HFFc6 (cell line): ENCODE measurements at places on chromosomes 13 and 19.

DNA sequence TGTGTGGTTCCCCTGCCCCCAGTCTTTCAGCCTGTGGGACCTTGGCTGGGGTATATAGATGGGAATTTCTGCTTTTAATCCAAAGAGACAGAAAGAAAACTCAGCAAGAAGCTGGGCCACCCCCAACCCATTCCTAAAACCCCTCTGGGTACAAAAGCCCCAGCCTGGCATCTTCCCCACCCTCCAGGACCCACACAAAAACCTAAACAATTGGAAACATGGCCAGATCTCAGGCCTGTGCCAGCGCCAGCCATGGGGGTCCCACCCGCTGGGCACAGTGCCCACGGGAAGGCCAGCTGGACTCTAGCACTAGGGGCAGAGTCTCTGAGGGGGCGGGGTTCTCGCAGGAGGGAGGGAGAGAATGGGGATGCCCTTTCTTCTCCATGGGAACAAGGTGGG, 8.6 kb downstream of the LYL1 start:
- DNase-seq, result no peak

DNA sequence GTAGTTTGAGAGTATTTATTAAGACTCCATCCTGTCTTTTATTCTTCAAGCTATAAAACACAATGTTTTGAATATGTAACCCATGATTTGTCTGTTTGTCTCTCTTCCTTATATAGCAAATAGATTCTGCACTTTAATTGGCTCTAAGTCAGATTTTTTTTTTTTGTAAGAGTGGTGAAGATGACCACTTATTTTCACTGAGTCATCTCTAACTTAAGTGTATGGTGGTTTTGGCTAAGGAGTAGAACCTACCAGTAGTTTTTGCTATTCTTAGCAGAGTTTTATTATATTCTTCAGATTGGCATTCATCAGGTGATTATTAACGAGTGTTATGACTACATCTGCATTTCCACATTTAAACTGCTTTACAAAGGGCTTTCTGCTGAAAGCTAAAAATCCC, 194.7 kb downstream of the LMO7 start:
- DNase-seq, result peak; percentile 56

DNA sequence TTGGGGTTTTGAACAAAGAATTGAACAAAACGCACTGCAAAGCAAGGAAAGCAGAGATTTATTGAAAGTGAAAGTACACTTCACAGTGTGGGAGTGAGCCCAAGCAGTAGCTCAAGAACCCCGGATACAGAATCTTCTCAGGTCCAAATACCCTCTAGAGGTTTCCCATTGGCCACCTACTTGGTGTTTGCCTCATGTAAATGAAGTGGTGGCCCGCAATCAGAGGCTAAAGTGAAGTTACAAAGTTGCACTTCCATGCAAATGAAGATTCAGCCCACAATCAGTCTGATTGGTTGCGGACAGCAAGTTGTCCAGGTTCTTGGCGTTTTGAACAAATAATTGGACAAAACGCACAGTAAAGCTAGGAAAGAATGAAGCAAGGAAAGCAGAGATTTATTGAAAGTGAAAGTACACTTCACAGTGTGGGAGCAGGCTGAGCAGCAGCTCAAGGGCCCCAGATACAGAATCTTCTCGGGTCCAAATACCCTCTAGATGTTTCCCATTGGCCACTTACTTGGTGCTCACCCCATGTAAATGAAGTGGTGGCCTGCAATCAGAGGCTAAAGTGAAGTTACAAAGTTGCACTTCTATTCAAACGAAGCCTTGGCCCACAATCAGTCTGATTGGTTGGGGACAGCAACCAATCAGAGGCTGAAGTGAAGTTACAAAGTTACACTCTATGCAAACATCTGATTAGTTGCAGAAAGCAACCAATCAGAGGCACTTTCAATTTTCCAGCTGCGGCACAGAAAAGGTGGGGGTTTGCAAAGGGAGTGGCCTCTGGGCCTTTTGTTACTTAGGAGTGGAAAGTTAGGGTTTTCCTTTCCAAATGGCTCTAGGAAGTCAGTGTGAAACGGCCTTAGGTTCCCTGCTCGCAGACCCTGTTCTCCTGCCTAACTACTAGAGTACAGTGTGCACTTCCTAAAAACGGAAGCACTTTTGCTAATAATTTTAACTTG, 4.8 kb upstream of the TM9SF2 start:
- peak; percentile 20 for DNase-seq

DNA sequence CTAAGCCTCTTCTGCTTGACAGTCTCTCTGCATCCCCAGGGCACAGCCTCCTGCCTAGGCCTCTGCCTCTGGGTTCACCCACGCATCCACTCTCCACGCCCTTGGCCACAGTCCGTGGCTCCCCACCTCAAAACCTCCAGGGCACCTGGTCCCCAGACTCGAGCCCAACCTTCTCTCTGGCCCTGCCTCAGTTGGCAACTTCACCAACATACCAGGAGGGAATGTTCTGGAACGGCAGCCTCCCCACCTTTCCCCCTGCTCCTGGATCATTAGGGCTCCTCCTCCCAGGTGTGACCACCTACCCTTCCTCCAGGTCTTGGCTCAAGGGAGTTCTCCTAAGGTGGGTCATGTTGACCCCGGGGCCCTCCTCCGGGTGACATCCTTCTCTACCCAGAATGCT, 69.1 kb downstream of the SOX1 start:
- DNase-seq, result no peak

DNA sequence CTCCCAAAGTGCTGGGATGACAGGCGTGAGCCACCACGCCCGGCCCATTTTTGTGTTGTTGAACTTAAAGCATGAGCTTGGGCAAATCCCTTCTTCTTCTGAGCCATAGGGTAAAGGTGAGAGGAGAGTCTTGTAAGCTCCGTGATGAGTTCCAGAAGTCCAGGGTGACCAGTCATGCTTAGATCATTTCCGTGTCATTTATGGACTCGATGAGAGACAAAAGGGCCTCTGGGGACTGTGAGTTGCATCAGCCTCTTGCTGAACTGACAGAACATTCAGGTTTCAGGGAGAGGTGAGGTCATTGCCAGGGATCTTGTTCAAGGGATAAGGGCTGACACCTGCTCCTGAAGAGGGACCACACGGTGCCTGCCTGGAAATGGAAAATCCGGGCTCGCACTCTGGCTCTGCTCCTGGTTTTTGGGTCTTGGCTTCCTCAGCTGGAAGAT, 53.6 kb downstream of the GADD45B start:
- DNase-seq, result peak; percentile 92

DNA sequence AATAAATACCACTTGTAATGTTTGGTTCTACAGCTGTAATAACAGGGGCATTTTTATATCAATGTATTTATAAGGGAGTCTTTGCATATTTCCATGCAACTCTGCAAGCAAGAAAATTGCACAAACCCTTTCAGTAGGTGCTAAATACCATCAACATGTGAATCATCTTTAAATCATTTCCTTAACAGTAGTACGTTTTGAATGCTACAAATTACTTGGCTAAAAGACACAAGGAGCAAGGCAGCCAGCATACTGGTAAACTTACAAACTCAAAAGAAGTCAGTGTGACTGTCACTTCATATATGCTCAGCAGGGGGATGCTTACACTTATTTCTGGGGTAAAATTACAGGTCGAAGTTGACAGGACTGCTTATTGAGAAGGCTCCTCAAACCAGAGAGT, 402.4 kb downstream of the EFNB2 start:
- peak; percentile 67 for DNase-seq

DNA sequence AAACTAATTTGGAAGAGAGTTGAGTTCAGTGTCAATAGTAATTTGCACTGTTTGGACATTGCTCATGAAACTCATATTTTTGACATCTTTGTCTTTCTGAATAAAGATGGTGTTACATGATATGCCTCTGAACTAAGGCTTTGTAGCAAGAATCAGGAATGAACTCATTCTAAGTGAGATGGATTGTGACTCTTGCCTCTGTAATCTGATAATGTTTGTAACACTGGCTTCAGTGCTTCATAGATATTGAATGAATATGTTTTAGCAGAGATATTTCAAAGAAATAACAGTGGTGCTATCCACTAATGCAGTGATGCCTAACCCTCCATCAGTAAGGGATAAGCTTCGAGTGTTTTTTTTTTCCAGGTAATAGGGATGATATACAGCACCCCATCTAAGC, 32.9 kb downstream of the TEX26 start:
- DNase-seq, result no peak

GRCh38 chr19:3234800-3235199, 10.3 kb downstream of the CELF5 start:
- DNase-seq, result no peak

GRCh38 chr13:106407338-106407737, 128.1 kb downstream of the EFNB2 start:
- DNase-seq, result no peak

GRCh38 chr13:32824675-32825074, 191.5 kb upstream of the KL start:
- DNase-seq, result peak; percentile 88

- no peak for DNase-seq
These were observed 8.2 kb downstream of the NALCN start for GRCh38 chr13:101408154-101408553.

DNA sequence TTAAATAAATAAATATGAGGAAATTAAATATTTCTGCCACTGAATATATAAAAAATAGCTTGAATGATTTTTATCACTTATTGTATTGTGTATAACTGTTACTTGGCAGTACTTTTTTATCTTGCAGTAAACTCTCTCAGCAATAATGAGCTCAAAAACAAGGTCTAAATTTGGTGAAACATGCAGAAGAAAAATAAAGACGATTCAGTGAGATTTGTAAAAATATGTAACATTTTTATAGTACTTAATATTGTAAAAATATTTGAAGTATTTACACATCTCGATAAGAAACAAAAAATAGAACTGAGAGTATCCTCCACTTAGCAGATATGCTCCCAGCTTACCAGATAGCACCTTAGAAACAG, 120.6 kb upstream of the MLNR start:
- no peak for DNase-seq

DNA sequence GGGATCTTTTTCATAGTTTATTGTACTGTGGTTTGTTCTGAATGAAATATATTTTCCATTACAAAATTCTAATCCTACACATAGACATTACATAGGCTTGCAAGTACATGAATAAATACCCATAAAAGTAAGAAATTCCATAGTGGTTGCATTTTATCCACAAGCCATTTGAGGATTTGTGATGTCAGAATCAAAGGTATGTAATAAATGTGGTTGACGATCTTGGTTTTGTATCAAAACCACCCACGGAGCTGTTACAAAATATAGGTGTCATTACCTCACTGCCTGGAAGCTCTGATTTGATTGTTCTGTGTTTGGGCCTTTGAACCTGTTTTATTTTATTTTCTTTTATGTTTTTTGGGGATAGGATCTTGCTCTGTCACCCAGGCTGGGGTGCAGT, 125.1 kb downstream of the NALCN start:
- DNase-seq, result no peak

GRCh38 chr13:28557725-28558520, 63.0 kb upstream of the FLT1 start:
- DNase-seq, result peak; percentile 86

DNA sequence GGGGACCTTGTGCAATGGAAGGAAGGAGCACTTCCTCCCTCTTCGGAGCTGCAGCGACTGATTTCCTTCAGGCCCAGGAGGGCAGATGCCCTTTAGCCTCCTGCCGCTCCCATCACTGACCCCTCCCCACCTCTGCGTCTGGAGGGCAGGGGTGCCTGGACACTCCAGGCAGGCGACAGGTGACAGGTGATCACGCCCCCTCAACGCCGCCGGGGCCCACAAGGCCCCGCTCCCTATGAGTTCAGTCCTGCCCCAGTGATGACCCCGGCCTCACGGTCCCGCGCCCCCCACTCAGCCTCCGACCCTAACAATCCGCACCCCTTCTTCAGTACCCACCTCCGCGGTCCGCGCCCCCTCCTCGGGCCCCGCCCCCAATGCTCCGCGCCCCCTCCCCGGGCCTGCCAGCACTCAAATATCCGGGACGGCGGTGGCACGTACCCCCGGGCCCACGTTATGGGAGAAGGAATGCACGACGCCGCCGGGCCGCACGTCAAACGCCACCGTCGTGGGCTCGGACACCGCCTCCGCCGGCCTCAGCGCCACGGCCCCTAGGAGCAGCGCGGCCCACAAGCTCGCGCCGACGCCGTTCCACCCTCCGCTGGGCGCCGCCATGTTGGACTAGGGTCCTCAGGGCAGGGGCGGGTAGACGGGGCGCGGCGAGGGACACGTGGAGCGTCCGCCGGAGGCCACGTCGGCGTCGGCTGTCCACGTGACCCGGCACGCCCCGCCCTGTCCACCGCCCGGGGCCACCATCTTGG, at the start of gene MYDGF:
TSS of gene MYDGF (minus strand) at position 620 of the 758 bp plus-strand sequence. CDS start at position 612, 8 bp downstream.
- DNase-seq, result peak; percentile 83

GRCh38 chr13:56020425-56020824, 1120.3 kb upstream of the PRR20A start:
- no peak for DNase-seq

GRCh38 chr19:13961826-13962698, 9.8 kb downstream of the DCAF15 start:
- DNase-seq, result no peak

GRCh38 chr13:114123876-114124275, 8.5 kb downstream of the RASA3 start:
- DNase-seq, result no peak

DNA sequence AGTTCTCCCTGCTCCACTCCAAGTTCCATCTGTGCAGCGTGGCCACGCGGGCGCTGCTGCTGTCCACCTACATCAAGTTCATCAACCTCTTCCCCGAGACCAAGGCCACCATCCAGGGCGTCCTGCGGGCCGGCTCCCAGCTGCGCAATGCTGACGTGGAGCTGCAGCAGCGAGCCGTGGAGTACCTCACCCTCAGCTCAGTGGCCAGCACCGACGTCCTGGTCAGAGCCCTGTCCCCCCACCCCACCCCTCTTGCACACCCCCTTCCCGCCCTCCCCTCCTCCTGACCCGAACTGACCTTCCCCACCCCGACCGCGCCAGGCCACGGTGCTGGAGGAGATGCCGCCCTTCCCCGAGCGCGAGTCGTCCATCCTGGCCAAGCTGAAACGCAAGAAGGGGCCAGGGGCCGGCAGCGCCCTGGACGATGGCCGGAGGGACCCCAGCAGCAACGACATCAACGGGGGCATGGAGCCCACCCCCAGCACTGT, 11.6 kb downstream of the FUZ start:
- DNase-seq, result no peak

DNA sequence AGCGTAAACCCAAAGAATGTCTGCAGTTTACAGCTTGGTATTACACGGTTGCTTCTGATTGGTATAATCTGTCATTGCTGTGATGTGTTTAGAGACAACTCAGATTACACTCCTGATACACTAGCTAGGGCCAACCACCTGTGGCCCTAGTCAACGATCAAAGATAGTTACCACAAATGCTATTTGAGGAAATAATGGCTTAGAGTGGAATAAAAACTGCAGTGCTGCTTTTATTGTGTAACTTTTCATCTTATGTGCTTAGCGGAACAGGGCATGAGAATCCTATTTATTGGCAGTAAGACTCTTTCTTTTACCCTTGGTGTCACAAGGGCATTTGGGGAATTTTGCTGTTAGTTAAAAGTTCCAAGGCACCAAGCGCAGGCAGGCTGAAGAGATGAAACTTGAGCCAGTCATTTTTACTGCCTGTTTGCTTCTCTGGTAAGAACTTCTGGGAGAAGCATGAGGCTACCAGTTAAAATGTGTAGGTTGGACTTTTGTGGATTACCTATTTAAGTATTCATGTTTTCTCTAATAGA, 363.3 kb downstream of the KCNRG start:
- DNase-seq, result no peak

- peak; percentile 53 for DNase-seq
These were observed 38.0 kb upstream of the C13orf42 start for GRCh38 chr13:51148952-51149573.
